IgD-negative memory B cell (primary cell): ENCODE measurements at places on chromosomes 16 and 17. TPM values are rescaled to one million over a fixed set of nuclear protein-coding genes. Genes with fewer than 3 reads are reported as not detected.

Gene ORAI3
- polyA plus RNA-seq, result 68.8 TPM

Gene MT1M
- not detected for polyA plus RNA-seq

Gene SHISA6
- not detected for polyA plus RNA-seq

Gene LPO
- polyA plus RNA-seq, result not detected

Gene SHBG
- polyA plus RNA-seq, result not detected

Gene KRT33B
- not detected for polyA plus RNA-seq

Gene USP31
- polyA plus RNA-seq, result 0.44 TPM

Gene LUC7L3
- polyA plus RNA-seq, result 65.5 TPM

Gene TELO2
- 37.4 TPM for polyA plus RNA-seq

Gene ALDH3A1
- not detected for polyA plus RNA-seq

Gene AIPL1
- not detected for polyA plus RNA-seq

Gene MT3
- polyA plus RNA-seq, result not detected

Gene SLC16A6
- 0.33 TPM for polyA plus RNA-seq

Gene GP2
- polyA plus RNA-seq, result not detected

Gene CHRNB1
- 13.8 TPM for polyA plus RNA-seq

Gene MTHFSD
- polyA plus RNA-seq, result 19.1 TPM
